ENCODE measurements at places on chromosomes 13 and 19. TPM values are rescaled to one million over a fixed set of nuclear protein-coding genes. Genes with fewer than 3 reads are reported as not detected.
A peak's percentile ranks its signal among the peaks of the same experiment; 100 is the strongest.

DNA sequence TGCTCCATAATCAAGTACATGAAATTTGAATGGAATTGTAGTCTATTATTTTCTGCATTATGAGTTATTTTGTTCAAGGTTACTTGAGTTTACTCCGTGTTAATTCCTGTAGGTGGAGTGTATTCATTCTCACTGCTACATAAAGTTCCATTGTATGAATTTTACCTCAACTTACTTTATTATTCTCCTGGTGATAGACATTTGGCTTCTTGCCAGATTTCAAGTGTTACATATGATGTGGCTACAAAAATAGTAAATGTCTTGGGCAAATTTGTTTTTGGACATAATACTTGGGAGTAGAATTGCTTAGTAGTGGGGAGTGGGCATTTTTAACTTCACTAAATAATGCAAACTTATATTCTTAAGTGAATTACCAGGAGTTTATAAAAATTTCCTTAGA, 328.9 kb downstream of the SHISA2 start:
- no peak for DNase-seq

Gene ZNF284
- total RNA-seq, result 3.8 TPM

DNA sequence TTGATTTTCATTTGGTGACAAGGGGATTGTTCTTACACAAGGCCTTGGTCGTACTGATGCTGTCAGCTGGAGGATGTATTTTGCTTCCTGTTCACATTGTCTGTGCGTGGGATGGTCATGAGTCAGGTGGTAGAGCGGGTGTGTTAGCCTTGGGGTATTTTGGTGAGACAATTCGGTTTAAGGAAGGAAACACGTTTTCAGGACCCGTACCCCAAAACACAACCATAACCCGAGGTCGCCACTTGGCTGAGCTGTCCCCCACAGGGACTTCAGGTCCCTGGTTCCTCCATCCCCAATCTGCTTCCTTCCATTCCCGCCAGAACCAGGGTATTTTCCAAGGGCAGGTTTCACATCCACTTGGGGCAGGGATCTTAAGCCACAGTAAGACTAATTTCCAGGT, 15.0 kb downstream of the MYO9B start:
- DNase-seq, result peak; percentile 84

DNA sequence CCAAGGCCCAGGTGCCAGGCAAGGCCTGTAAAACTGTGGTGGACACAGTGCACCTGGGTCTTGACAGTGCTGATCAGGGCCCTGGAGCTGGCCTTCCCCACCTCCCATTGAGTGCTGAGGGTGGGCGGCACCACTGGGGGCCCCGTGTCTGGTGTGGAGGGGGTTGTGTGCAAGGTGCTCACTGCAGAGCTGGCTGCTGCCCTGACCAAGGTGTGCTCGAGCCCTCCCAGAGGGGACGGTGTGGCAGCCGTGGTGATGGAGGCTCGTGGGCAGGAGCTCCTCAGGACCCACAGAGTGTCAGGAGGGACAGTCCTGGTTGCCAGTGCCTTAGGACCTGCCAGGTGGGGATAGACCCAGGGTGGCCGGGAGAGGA, 23.0 kb downstream of the ATP4B start:
- DNase-seq, result no peak

Gene SERPINE3
- total RNA-seq, result not detected

Gene LCP1
- 0.59 TPM for total RNA-seq

GRCh38 chr19:51296336-51297093, 14.9 kb upstream of the IGLON5 start:
- DNase-seq, result peak; percentile 82

- peak; percentile 98 for DNase-seq
These were observed 5.6 kb downstream of the APC2 start for GRCh38 chr19:1455336-1456120.

Gene CCDC70
- not detected for total RNA-seq

Gene PSENEN
- 11.6 TPM for total RNA-seq

DNA sequence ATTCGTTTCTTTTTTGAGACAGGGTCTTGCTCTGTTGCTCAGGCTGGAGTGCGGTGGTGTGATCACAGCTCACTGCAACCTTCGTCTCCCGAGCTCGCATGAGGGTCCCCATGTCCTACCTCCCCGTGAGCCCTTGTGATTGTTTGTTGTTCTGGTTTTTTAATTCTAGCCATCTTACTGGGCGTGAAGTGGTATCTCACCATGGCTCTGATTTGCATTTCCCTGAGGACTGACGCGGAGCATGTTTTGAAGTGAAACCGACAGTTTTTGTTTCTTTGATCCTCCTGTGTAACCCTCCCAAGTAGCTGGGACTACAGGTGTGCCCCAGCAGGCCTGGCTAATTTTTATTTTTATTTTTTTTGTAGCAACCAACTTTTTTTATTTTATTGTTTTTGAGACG, 21.7 kb downstream of the GNG7 start:
- no peak for DNase-seq

DNA sequence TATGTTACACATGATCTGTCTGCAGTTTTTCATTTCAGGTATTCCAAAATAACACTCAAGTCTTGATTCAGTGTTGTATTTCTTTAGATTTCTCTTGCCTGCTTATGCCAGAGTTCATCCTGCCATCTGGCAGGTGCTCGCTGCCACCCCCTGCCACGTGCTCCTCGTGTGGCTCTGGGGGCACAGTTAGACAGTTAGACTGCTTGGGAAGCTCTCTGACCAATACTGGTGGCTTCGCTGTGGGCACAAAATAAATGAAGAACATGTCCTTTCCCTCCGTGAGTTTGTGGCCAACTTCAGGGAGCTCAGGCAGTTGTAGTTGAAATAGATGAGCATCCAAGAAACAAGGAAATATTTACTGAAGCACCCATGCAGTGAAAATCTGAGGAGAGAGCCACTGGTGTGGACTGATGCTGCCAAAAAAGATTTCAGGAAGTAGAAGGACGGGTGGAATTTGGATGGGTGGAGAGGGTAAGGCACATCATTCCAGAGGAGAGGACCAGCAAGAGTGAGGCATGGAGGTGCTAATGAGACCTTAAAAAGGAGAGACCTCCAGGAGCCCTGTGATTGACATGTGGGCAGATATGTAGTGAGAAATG, 37.5 kb upstream of the GPR183 start:
- DNase-seq, result no peak

Gene ZNF420
- 7.2 TPM for total RNA-seq

DNA sequence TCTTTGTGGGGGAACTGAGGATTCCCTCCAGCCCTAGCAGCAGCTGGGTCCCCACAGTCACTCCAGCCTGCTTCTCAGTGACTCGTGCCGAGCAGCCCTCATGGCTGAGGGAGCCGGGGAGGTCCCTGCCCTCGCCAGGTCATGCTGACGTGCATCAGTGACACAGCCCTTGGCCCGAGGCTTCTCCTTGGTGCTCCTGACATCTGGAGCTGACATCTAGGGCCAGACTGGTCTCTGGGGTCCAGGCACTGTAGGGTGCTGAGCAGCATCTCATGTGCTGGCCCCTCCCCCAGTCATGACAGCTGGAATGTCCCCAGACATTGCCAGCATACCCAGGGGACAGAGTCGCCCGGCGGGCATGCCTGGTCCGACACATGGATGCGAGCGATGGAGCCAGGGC, 14.4 kb downstream of the COMP start:
- peak; percentile 97 for DNase-seq

- no peak for DNase-seq
These were observed 249.5 kb upstream of the SLC10A2 start for GRCh38 chr13:103315711-103316110.

DNA sequence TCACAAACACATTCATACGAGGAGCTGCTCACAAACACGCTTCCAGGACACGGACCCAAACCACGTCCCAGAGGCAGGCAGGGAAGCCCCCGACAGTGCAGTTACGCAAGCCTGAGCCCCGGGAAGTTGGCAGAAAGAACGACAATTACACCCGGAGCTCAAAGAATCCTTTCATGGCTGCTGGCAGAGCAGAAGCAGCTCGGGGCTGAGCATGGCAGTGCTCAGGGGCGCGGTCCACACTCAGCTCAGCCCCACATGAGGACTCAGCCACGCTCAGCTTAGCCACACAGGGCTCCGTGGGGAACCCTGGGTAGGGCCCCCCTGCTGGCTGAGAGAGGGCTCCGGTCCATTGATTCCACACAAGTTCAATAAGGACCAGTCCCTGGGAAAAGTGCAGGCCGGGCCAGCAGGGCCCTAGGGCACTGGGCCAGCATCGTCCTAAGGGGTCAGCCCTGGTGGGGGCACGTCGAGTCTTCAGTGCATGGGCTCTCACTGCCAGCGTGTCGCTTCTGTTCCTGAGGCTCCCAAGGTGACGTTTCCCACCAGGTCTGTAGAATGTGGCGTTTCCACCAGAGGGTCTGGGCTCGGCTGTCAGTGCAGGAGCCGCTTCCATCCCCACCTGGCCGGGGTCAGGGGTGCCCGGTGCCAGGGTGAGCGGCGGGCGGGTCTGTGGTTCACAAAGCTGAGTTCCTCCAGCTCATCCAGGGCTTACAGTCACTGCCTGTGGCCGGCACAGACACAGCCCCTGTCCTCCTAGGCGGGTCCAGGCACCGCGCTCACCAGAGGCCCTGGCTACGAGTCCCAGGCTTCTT, 23.1 kb downstream of the GAS6 start:
- no peak for DNase-seq

Gene ZNF260
- total RNA-seq, result 35.4 TPM

GRCh38 chr19:12244370-12244769, 50.3 kb downstream of the ZNF44 start:
- no peak for DNase-seq

DNA sequence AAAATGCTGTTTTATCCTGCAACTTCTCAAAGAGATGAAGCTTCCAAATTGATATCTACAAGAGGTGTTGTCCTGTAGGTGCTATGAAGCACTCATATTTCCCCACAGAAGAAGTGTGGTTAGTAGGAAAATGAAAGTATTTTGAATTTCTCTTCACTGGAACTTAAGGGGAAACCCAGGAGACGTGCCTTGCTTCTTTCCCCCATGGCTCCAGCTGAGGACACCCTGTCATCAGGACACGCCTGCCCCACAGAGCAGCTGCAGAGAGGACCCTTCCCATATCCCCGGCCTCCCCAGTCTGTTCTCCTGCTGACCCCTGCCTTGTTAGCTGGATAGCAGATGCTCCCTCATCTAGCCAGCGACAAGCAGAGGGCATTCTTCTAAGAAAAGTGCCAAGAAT, 371.3 kb downstream of the COG6 start:
- DNase-seq, result no peak

DNA sequence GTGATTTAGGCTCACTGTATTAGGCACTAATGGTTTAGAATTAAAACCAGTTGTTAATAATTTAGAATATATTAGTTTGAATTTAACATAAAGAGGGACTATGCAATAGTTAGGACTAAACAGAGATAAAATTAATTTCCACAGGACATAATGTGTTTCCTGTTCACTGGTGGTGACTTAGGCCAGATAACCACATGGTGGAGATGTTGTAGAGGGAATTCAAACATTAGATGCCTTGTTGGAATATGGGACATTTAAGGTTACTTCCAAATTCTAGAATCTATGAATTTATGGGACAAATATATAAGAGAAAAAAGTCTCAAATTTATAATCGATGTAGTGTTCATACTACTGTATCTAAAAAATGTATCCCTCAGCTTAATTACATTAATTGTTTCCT, 615.5 kb upstream of the KLHL1 start:
- DNase-seq, result no peak

Gene CACNG8
- total RNA-seq, result not detected

Gene CGB1
- total RNA-seq, result 0.29 TPM

Gene ZNF749
- 8.7 TPM for total RNA-seq

DNA sequence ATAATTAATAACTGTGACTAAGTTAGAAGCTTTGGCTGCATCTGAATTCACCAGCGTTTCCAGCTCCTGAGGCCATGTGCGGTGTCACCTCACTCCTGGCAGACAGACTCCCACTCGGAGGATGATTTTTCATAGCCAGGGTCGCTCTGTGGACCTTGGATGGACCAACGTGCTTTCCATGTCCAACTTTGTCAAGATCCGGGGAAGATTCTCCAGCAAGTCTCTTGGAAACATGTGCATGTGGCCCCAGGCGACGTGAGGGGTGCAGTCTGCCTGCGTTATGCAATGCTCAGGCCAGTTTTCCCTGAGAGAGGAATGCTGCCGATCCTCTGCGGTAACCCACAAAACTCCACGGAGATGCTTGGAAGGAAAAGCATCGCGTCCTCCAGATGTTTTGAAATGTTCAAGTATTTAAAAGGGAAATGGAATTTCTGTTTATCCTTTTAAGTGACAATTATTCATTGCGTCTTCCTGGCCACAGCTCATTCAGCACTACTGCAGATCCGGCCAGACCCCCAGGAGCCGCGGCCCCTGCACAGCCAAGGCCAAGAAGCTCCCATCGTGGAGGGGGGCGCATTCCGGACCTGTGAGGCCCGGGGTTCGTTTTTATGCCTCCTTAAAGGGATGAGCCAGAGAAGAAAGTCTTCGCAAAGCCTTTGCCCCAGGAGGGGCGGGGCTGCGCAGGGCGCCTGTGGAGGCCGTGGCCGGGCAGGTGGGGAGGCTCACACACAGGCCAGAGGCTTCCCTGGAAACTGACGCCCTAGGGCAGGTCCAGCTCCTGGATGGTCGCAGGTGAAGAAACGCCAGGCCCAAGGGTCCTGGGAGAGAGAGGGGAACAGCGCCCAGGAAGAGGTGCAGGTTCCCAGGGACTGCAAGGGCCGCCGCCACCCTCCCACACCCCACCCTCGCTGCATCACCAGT, 46.0 kb downstream of the C13orf46 start:
- peak; percentile 98 for DNase-seq

Gene FBN3
- not detected for total RNA-seq

Gene ADM5
- total RNA-seq, result under 0.01 TPM

GRCh38 chr13:111511805-111512504, 191.5 kb downstream of the TEX29 start:
- DNase-seq, result peak; percentile 18

Data from osteoblast (primary cell).